ENCODE measurements at places on chromosomes 5 and 9.

DNA sequence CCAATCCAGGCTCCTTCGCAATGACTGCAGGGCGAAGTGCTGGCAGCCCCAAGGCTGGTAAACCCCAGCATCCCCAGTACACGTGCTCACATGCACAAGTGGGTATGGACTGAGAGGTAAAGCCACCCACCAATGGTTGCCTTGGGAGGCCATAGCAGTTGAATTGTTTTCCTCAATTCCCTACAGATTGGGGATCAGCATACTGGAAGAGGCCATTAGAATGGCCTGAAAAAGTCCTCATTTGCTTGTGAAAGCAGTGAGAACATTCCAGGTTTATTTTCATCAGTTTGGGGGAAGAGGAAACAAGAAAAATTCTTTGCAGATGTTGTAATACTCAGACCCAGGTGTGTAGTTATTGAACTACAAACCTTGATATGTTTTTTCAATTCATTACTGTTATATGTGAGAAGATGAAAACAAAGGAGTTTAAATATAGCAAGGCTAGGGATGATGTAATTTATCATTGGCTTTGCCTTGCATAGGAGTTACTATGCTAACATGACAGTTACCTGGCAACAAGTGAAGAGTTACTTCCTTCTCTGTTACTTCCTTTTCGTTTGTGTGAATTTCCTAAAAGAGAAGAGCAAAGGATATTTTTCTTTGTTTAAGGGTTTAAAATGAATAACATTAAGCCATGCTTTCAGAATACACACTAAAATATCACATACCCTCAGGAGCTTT lies 36.4 kb downstream of the MTMR12 start:
- DNase-seq: no peak

DNA sequence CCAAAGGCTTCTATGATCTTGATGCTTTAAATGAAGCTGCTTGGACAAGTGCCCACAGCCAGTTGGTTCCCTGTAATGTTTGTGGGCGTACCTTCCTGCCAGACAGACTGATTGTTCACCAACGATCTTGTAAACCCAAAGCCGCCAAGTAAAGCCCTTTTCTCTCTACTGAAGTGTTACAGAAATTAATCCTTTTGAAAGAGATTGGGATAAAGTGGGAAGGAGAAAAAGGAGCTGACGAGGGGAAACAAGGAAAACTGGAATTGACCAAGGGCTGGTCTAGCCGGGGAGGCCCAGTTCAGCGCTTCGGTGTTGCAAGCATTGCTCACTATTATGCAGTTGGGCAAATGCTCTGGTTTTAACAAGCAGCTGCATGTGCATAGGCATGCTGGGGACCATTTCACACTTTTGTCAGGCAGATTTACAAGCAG lies 53.2 kb downstream of the ZNF474 start:
- no peak for DNase-seq

DNA sequence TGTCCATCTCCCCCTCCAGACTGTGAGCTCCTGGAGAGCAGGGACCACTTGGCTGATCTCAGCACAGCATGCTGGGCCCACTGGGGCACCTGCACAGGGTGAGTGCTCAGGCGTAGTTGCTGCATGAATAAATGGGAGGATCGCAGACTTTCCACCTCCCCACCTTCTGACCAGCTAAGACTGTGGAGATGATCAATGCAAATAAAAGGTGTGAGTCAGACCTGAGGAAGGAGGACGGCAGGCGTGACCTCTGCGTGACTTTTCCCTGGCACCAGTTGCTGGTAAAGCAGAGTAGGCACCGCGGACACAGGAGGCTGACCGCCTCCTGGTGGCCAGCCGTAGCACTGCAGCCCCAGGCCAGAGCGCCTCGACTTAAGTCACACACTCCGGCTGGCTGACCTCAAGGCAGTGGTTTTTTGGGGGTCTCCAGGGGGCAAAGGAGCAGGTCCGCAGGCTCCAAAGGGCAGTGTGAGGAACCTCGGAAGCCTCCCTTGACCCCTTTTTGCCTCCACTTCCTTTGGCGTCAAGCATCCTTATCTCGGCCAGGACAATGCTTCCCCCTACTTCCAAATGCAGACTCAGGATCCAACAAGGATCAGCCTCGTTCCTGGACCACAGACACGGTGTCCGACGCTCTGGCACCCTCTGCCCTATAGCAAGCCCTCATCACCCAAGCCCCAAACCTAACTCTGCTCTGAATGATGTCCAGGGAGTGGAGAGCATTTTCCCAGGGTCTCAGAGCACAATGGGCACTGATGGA lies 12.7 kb upstream of the TDRD7 start:
- peak; percentile 37 for DNase-seq

DNA sequence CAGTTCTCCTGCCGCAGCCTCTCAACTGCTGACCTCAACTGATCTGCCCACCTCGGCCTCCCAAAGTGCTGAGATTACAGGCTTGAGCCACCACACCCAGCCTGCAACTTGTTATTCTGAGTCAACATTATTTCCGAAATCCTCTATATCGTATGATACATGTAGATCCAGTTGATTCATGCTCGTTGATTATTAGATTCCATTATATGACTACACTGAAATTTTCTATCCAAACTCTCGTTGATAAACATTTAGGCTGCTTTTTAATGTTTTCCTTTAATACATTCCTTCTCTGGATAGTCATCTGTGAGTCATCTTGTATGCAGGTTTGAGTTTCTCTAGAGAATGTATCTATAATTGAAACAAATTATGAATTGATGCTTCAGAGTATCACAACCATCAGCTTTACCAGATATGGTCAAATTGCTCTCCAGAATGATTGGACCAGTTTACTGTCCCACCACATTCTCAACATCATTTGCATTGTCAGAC lies 4.1 kb downstream of the CDK7 start:
- no peak for DNase-seq

DNA sequence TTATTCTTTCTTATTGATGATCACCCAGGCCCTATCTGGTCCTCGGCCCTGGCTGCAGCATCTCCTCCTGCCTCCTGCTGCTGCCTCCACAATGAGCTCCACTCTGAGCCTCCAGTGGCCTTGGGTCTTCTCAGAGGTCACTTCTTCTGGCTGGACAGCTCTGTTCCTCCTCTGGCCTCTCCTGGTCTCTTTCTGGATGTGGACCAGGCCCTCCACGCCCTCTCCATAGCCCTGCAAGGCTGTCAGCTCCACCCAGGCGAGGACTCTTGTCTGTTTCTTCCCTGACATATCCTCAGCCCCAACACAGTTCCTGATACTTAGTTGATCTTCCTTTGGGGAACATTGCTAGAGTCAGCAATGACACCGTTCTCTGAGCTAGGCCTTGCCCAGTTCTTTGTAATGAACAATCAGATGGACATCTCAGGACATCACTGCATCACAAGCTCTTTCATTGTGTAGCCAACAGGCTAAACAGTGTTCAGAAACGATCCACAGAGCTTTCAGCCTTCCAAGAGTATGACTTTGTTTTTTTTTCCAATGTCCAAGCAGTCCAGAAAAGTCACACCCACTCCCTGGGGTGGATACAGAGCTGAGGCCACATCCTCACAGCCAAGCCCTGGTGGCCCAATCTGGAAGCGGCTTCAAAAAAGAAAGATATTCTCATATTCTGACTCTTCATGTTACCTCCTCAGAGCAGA lies 62.5 kb upstream of the DNAH5 start:
- no peak for DNase-seq

DNA sequence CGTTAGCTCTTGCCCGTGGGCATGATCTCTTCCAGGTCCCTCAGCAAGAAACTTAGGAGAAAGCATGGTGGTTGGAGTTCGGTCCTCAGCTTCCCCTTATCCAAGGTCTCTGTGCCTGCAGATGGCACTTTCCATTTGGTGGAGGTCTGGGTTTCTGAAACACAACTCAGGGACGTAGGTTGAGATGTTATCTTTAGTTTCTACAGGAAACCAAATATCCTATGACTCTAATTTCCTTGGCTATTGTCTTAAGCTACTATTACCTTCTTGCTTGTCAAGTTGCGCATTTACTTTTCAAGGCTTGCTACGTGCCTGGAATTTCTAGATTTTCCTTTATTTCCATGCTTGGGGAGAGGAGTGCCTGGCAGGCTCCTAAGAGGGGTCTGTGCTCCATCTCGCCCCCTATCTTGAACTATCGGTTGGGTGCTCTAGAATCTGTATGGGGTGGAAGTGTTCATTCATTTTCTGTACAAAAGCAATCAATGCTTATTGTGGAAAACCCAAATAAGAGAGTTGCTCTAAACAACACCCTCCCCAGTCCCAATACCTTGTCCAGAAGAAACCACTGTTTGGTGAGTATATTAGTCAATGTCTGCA lies 32.9 kb upstream of the KCNIP1 start:
- DNase-seq: no peak

GRCh38 chr5:28810751-28811136 lies 1772.4 kb upstream of the CDH9 start:
- no peak for DNase-seq

DNA sequence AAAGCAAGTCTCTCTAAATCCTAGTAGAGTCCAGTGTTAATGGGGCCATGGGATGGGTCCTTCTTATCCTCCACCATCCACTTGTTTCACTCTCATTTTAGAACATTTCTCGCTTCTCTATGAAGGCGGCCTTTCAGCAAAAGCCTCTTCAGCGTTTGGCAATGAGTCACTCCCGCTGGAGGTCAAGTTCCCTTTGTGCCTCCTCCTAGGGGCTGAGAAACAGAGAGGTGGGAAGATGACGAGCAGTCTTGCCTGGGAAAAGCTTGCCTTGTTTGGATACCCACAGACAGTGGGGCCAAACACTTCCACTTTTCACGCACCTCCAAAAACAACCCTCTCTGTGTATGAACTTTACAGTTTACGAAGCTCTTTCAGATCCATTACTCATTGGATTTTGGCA lies 168.8 kb downstream of the GABBR2 start:
- DNase-seq: no peak

DNA sequence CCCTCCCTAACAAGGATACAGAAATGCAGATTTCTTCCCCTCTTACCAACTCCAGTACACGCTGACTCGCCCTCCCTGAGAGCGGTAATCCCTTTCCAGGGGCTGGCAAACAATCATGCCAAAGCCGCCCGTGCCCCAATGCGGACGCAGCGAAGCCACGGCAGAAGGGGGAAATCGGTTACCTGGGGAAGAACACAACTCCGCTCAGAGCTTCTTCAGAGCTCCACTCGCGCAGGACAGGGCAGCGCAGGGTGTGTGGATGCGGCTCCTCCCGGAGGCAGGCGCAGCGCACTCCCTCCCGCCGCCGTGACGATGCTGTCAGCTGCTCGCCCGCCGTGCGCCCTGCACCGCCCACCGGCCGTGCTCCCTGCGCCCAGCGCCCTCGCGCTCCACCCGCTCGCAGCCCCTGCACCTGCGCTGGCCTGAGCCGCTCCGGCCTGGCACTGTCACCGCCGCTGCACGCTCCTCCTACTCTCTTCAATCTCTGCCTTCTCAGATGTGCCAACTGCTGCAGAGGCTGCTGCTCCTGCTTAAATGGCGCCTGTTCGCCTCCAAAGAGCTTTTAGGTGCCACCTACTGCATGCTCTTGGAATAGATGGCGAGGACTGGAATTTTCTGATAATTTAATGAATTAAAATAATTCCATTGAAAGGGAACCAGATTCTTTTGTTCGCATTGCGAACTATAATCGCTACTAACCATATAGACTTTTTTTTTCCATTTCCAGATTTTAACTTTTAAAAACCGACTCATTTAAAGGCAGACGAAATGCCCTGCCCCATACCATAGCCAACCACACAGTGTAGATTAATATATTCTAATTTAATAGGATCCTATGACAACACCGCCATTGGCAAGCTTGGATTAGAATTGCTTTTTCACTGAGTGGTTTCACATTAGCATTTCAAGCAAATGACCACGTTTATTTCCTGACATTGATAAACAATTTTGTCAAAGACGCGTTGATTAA lies at the start of gene DIRAS2:
Gene DIRAS2 (minus strand): TSS at position 255 of the 970 bp plus-strand sequence. CDS start 28,997 bp downstream, outside the sequence.
- no peak for DNase-seq

- no peak for DNase-seq
Observed at GRCh38 chr5:135508496-135509005, 27.2 kb downstream of the NEUROG1 start.

DNA sequence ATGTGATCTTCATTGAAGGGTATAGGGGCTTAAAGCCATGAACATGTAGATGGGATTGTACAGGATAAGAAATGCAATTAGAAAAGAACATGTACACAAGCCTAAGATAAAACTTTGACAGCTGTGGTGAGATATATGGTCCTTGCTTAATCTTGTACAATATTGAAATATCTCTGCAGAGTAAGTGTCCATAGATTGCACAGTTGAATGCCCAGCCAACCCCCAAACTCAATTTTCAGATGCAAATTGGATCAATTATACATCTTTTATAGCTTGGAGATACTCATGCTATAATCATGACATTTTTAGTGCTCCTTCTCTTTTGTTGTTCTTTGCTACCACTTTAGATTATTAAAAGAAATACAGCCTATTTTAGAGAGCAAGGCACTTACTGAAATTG lies 59.5 kb upstream of the CHSY3 start:
- DNase-seq: no peak

DNA sequence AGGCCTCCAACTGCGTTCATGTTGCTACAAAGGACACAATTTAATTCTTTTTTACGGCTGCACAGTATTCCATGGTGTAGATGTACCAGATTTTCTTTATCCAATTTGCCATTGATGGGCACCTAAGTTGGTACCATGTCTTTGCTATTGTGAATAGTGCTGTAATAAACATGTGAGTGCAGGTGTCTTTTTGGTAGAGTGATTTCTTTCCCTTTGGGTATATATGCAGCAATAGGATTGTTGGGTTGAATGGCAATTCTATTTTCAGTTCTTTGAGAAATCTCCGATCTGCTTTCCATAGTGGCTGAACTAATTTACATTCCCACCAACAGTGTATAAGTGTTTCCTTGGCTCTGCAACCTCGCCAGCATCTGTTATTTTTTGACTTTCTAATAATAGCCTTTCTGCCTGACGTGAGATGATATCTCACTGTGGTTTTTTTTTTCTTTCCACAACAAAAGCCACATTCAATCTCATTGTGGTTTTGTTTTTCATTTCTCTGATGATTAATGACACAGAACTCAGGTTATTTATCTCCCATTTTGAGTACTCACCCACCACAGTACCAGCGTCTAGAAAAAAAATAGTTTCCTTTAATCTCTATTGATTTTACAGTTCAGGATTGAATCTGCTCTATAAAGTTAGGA lies 21.9 kb downstream of the ARRDC3 start:
- DNase-seq: no peak

DNA sequence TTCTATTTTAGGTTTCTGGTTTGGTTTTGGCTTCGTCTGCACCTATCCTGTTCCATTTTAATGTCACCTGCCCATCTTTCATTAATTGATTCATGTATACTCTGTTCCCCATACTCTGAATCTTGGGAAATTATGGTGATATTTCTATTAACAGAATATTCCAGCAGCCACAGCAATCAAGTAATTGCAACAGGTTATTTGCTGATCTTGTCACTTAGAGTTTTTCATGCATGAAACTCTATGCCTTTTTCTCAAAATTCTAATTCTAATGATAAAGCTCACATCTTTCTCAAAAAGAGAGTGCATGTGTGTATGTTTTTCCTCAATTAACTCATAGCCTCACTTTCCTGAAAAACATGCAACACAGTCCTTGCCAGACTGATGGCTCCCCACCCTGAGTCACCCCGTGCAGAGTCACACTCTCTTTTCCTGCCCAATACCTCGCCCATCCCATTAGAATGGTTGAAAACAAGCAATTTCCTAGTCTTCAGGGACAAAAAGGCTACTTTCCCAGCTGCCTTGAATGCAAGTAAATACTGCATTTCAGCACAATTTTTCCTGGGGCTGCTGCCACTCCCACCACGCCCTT lies 15.6 kb downstream of the GFRA3 start:
- DNase-seq: no peak

GRCh38 chr9:104861397-104861796 lies 66.6 kb downstream of the ABCA1 start:
- DNase-seq: no peak

Data from T follicular helper cell (primary cell).